Activated CD4-positive, alpha-beta T cell treated with anti-CD3 and anti-CD28 coated beads for 24 hours (primary cell): ENCODE measurements at places on chromosomes 6 and 20.

- no peak for DNase-seq
Measured at GRCh38 chr6:157068691-157069324, 254.5 kb downstream of the TMEM242 start.

DNA sequence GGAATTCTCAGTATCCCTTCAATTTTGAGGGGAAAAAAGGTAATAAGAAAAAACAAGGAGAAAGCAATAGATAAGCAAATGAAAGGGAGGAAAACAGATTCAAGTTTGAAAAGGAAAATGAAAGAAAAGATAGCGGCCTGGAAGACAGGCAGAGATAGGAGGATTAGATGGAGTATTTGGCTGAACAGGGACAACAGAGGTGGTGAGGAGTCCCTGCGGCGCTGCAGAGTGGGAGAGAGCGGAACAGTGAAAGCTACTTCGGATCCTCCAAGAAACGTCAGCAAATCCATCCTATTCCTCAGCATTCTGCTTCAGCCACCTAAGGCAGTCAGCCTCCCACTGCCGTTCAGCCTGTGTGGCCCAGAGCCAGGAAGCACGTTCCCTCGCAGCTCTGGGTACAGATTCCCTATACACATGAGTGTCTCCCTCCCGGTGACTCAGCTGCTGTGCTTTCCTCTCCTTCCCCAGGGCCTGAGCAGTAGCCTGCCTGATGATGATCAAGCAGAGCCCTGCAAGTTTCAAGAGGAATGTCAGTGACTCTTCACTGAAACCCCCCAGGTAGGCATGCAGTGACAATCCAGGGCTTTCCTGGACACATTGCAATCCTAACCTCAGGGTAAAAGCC is 43.4 kb upstream of the CDYL start:
- DNase-seq, result no peak

GRCh38 chr6:24330137-24330732 is 27.6 kb downstream of the DCDC2 start:
- DNase-seq, result no peak

- no peak for DNase-seq
Measured at GRCh38 chr6:148082044-148082443, 260.6 kb upstream of the SASH1 start.

- DNase-seq, result no peak
Measured at GRCh38 chr6:160895562-160895961, 96.0 kb upstream of the MAP3K4 start.

GRCh38 chr6:47729019-47729418 is 30.6 kb downstream of the ADGRF4 start:
- no peak for DNase-seq

DNA sequence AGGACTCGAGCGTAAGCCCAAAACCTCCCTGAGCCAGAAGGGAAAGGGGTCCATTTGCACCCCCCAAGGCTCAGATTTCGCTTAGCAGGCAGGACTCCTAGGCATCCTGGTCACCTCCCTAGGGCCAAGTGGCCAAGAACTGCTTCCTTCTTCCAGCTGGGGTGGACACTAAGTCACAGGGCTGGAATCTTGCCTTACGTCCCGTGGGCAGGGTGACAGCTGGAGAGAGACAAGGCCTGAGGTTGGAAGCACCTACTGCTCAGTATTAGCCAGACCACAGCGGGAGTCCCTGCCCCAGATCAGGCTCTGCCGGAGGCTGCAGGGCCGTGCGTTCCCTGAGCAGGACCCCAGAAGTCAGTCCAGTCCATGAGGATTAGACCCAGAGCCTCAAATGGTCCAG is 19.7 kb downstream of the LAMA5 start:
- DNase-seq, result no peak

GRCh38 chr20:18728165-18728869 is 85.3 kb upstream of the SCP2D1 start:
- no peak for DNase-seq

DNA sequence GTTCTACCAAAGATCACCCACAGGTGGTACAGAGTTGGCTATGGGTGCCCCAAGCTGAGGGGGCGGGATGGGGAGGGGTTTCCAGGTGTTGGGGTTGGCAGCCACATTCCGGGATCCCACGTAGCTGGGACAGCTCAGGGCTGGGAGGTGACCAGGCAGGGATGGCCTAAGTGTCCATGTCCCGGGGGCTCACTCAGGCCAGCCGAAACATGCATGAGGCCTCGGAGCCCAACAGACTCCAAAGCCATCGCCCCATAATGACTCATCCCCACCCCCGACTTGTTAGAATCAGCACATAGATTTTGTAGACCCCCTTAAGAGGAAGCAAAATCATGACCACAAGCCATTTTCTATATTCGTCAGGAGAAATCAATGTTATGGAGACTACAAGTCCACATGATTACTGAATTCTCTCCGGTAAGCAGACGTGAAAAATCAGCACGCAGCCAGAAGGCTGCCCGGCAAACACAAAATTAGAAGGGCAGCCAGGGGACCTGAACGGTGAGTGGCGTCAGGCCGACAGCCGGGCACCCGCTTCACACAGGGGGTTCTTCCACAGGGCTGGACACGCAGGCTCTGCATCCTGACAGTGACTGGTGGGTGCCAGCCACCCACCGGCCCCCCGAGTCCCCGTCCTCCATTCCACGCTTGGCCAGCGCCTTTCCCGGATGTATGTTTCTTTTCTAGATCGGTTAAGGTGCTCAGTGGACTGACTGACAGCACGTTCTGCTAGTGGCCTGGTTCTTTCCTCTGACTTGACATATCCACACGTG is 81.2 kb downstream of the RAMACL start:
- DNase-seq, result no peak

- no peak for DNase-seq
Measured at GRCh38 chr20:19860737-19861136, 102.7 kb downstream of the RIN2 start.

DNA sequence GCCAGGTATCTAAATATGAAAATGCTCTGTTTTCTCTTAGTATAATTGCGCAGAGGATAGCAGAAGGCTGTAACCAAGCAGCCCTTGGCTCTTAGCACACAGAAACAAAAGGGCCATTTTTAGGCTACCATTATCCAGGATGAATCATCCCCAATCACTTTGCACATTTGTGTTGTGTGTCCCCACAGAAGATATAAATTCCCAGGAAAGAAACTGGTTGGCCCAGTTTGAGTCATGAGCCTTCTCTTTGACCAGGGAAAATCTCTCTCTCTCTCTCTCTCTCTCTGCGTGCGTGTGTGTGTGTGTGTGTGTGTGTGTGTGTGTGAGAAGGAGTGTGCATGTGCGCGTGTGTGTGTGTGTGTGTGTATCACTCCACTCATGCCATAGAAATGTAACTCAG is 178.5 kb downstream of the FRK start:
- DNase-seq, result no peak

GRCh38 chr6:18187701-18188100 is 32.5 kb downstream of the KDM1B start:
- no peak for DNase-seq

- no peak for DNase-seq
Measured at GRCh38 chr20:31515072-31515774, 981 bp downstream of the HM13 start.

- no peak for DNase-seq
Measured at GRCh38 chr20:13336308-13337089, 115.4 kb downstream of the ISM1 start.

DNA sequence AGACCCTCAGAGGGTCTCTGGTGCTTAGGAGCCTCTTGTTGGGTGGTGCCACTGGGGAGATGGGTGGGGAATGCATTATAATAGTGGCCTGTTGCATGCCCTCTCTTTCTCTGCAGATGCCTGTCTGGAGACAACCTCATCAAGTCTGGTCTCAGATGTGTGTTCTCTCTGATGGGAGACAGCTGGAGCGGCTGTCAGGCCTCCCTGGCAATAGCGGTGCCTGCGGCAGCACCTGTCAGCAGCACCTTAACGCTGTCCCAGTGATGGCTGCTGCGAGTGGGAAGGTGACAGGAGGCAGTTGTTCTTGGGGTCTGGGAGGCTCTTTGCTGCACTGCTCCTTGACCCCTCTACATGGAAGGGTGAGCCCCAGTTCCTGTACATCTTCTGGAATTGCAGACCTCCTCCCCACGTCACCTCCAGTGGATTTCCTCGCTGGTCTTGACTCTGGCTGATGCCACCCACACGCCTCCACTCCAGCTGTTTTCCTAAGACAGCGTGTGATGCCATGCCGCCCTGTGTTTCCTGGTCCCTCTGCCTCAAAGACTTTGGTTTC is 63.3 kb upstream of the BLCAP start:
- no peak for DNase-seq

DNA sequence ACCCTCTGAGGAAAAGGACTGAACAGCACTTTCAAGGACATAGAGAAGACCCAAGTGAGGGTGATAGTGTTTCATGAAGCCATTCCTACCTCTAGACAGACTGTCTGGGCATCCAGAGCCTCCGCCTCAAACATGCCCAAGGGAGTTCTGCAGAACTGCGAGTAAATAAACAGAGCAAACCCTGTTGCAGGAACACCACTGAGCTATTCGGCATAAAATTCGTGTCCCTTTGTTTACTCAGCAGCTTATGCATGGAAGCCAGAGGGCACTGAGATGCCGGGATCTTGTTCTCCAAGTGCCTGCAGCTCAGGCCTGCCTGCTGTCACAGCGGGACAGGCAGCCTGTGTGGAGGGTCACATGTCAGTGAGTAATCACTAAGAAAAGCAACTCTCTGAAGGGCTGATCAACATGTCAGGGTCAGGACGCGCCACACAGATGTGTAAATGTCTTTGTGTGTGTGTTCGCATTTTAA is 164.9 kb upstream of the HEY2 start:
- DNase-seq, result no peak

- no peak for DNase-seq
Measured at GRCh38 chr6:157402996-157403685, 22.2 kb downstream of the ZDHHC14 start.

DNA sequence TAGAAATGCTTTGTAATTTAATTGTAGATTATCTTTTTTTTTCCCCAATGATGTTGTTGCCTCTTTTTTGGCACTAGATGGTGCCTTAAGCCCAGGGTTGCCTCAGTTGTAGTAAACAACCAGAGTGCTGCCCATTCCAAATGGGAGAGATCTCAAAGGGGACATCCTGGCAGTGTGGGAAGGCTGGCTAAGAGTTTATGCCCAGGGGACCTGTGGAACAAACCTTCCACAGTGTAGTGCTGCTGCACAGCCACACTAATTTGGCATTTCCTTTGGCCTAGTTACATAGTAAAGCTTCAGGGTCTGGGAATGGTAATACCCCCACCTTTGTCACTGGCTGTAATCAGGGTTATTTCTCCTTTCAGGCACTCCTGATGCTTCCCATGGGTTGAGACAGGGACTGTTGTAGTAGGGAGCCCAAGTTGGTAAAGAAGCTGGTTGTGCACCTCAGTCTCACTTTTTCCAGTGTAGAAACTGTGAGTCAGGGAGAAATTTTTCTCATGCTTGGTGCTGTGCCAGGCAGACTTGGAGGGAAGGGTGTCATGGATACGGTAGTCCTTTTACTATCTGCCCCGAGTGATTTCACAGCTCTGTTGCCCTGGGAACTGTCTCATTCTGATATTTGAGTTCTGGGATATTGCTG is 177.8 kb upstream of the ECI2 start:
- DNase-seq, result no peak

DNA sequence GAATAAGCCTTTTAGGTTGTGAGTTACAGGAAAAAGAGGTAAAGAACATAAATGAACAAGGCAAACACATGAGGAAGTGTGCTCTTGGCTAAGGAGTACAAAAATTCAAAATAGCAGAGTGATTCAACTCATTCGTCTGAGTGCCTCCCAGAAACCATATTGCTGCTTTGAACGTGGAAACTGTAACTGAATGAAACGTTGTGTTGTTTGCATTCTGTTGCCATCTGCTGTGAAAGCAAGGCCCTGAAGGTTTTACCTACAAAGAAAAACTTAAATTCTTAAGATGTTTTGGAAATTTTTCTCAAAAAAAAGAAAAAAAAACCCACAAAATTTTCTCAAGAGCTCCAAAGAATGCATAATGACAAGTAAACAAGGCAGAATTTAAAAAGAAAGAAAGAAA is 375.4 kb upstream of the HS3ST5 start:
- DNase-seq, result no peak

- DNase-seq, result no peak
Measured at GRCh38 chr6:169019727-169020491, 233.7 kb downstream of the THBS2 start.

- DNase-seq, result no peak
Measured at GRCh38 chr20:51902933-51903332, 100.6 kb upstream of the SALL4 start.

- DNase-seq, result no peak
Measured at GRCh38 chr6:4355241-4355640, 219.9 kb upstream of the ECI2 start.

DNA sequence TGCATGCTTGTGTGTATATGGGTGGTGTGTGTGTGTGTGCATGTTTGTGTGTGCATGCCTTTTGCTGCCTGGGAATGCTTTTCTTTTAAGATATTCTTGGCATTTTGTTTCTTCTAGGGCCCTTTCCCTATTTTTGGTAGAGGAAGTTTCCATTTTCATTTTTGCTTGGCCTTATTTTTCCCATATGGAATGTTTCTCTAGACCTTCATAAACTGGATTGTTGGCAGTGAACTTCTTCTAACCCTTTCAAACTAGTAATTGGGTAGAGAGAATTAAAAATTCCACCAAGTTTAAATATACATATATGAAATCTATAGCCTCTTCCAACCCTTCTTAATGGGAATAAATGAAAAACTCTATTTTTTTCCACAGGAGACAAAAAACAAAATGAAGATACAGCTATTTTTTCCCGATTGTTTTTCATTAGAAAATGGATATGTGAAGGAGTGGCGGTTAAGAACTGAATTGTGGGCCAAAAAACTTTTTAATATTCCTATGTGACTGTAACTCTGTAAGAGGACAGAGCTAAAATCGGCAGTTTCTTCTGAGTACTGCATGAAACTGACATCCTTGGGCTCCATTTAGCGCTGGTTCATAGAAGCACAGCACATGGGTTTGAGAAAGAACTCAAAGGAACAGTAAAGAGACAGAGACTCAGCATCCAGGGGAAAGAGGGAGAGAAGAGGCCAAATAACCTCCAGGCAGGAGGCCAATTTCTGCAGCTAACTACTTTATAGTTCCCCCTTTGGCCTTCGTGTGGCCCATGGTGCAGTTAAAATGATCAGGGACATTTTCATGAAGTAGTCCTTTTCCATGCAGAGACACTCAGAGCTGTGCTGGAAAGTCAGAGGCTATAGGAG is 102.1 kb downstream of the TMEM170B start:
- no peak for DNase-seq

DNA sequence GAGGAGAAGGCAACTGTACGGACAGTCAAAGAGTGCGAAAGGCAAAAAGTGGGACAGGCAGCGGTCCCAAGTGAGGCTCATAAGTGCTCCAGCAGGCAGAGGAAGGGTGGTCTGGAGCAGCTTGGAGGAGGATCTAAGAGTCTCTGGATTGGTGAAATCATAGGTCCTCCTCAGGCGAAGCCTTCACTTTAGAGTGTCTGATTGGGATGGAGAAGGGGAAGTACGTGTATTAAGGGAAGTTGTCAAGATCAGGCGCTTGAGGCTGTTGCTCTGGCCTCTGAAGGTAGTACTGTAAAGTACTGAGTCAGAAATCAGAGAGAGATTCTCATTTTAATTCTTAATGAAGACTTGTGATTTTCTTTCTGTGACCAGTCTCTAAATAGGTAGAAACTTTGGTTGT is 185.6 kb downstream of the KIF16B start:
- DNase-seq, result no peak

- DNase-seq, result no peak
Measured at GRCh38 chr6:66190858-66191257, 483.8 kb upstream of the EYS start.

- DNase-seq, result no peak
Measured at GRCh38 chr6:20775981-20776380, 241.7 kb downstream of the CDKAL1 start.
